ENCODE measurements at places on chromosomes 5 and 9.

DNA sequence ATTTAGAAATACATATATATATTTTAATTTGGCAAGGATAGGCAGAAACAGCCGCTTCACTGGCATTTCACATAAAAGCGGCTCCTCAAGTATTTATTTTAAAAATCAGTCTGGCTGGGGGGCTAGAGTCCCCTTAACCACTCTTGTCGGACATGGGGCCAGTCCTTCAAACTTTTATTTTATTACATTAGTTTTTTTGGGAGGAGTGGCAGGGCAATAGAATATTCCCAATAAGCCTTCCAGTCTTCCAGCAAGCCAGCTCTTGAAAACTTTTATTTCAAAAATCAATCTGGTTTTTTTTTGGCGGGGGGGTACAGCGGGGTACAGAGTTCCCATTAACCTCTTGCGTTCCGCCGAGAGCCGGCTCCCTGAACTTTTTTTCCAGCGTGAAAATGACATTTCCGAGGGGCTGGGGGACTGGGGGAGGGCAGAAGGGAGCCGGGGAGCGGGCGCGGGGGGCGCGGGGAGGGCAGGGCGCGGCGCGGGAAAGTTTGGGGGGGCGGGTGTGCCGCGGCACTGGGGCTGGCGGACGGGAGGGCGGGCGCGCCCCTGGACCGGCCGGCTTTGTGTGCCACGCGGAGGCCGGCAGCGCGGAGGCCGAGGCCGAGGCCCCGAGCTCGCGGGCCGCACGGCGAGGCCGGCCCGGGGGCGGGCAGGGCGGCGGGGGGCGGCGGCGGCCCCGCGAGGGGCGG, 504 bp upstream of the ZNF618 start:
- DNase-seq: no peak

DNA sequence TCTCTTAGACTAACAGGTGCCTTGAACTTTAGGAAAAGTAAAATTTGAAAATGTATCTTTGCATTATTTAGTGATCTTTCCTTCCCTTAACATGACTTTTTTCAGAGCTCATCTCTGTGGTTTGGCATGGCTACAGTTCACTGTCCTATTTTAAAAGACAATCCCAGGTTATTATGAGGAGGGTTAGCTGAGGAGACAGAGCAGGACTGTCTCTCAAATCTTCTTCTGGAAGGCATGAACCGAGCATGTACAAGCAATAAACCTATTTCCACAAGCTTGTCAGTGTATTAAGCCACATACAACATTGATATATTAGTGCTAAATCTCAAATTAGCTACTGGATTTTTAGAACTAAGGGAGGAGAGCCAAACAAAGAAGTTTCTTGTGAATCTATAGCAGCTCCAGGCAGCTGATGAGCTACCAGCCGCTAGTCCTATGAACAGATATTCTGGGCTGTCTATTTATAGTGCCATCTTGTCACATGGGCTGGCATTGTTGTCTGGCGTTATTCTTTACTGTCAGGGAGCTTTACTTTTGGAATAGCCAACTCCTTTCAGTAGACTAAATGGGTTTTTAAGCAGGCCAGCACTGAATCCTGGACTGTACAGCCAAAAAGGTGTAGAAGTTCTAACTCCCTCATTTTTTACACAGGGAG, 171.2 kb upstream of the ACTBL2 start:
- no peak for DNase-seq

DNA sequence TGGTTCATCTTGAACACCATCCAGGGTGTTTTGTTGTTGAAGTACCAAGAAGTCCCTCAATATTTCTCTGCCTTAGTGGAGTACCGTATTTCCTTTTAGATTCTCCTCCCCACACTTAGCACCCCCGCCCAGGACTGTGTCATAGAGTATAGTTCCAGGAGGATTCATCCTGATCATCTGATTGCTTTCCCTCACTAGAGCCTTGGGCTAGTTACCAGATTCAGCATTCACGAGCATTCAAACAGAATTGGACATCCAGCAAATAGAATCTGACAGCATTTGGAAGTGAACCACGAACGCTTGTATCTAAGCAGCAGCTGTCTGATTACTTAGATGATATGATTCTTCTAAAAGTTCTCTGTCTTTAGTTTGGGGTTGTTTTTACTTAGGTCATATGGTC, 248.1 kb upstream of the TAS2R1 start:
- no peak for DNase-seq

GRCh38 chr9:128145951-128146351, 3.3 kb upstream of the LCN2 start:
- DNase-seq: no peak

- DNase-seq: no peak
Observed at GRCh38 chr5:43418561-43418960, 6.4 kb upstream of the CCL28 start.

GRCh38 chr9:117787746-117788145, 83.5 kb downstream of the TLR4 start:
- DNase-seq: no peak

DNA sequence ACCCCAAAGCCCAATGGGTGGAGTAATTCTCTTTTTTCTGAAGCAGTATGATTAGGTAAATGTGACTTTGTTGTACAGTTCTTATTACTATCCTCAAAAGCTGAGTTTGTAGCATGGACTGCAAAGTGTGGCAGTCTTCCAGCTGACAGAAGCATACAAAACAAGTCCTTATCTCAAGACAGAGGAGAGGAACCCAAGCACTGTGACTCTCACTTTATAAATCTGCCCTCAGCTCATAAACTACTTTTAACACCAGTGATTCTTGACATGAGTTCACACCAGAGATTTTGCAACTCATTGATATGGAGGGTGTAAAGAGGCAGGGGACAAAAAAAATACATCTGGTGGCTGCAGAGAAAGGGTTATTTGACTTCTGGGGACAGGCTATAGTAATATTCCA, 251.6 kb downstream of the NTRK2 start:
- DNase-seq: no peak

GRCh38 chr9:3768286-3768685, 242.5 kb upstream of the RFX3 start:
- DNase-seq: no peak

- DNase-seq: no peak
Observed at GRCh38 chr9:81690251-81690851, 1.0 kb upstream of the TLE1 start.

- no peak for DNase-seq
Observed at GRCh38 chr9:109779711-109780452, at the start of gene PALM2AKAP2. Gene PALM2AKAP2 (plus strand): TSS chr9:109780198. CDS start chr9:109780489, 291 bp downstream.

- no peak for DNase-seq
Observed at GRCh38 chr9:25716220-25716872, 38.1 kb upstream of the TUSC1 start.

GRCh38 chr5:180289433-180289832, 2.5 kb downstream of the MAPK9 start:
- DNase-seq: no peak

- DNase-seq: no peak
Observed at GRCh38 chr5:114266374-114266773, 95.5 kb upstream of the KCNN2 start.

DNA sequence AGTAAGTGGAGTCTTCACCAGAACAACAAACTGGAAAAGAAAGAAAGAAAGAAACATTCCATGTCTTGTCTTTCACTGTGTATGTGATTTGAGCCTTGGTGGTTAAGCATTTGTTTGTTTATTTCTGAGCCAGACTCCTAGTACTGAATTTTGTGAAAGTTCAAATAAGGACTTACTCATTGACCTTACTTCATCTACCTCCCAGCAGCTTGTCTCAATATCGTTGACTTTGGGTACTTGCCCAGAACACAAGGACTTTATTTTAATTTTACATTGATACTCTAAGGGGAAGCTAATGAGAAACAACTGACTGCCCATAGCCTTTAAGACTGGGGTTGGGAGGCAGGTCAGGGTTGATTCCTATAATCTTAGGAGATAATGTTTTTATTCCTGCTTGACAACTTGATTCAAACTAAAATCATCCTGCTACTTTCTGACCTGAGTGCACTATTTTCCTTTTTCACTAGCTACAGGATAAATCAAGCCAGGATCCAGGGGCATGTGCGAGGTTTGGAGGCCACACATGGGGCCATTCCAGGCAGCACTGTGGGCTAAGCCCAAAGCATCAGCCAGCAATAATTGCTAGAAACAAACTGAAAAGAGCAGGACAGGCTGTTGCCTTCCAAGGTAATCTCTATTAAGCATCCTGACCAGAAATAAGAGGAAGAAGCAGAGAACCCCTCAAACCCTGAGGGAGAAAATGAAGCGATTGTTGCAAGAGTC, 138.9 kb upstream of the RUSC2 start:
- no peak for DNase-seq

DNA sequence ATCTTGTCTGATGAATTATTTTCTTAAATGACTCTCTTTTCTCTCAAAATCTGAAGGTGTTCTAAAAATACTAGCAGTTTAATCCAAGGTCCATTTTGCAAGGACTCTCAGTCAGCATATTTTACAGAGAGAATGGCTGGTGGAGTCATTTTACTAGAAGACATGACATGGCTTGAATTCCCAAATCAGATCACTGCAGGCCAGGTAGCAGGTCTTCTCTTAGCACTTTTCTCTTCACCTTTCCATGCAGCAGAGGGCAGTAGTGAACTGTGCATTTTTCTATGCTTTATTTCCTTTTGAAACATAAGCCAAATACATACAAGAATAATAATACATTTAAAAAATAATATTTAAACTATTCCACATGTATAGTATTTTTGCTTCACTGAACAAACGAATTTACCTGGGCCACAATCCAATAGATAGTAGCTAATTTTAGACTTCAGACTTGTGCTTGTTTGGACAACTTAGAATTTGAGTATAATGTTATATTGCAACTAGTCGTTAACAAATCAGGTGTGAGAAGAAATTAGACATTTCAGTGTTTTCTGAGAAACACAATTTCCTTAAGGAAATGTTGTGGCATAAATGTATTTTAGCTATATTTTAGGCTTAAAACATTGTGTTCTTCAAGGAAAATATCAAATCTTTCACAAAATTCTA, 289.4 kb upstream of the DAB2 start:
- no peak for DNase-seq

DNA sequence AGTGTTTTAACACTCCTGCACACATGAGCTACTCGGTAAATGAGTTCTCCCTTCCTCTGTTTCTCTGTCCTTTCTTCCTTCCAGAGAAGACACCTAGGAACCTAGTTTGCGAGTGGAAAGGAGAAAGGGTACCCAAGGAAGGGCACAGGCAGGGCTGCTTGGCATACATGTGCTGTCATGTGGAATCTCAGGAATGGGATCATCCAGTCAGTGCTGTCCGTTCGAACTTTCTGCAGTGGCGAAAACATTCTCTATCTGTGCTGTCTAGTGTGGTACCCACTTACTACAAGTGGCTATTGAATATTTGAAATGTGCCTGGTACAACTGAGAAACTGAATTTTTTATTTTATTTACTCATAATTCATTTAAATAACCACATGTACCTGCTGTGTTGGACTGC, 28.0 kb downstream of the NLN start:
- DNase-seq: no peak

DNA sequence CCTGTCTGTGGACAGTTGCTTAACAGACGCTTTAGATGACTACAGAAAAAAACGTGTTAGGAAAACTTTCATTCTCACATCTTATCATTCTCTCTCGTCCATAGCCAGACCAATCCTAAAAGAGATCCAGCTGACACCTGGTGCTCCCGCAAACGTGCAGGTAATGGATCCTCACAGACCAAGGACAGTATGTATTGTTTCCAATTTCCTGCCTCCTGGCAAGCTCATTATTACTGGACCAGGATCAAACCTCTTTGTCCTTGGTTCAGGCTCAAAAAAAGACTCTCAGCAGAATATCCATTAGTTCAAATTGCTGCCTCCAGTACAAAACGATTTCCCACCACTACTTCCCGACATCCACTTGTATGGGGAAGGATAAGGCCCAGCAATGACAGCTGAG, 62.4 kb downstream of the SERINC5 start:
- no peak for DNase-seq

DNA sequence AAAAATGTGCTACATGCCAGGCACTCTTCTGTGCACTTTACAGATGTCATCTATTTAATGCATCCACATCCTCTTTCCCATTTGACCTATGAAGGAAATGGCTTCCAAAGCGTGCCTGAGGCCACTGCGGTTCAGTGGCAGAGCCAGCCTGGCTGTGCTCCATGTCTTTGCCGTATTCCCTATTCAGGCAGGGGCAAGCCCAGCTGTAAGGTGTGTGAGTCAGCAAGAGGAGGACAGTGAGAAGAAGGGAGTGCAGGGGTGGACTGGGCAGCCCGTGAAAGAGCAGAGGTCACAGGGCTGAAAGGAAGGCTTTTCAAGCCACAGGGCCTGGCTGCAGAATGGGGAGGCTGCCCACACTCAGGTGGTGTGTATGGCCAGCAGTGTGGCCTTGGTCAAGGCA, 91.7 kb downstream of the HRH2 start:
- DNase-seq: no peak

- DNase-seq: no peak
Observed at GRCh38 chr9:126114409-126114760, 212.2 kb upstream of the MVB12B start.

DNA sequence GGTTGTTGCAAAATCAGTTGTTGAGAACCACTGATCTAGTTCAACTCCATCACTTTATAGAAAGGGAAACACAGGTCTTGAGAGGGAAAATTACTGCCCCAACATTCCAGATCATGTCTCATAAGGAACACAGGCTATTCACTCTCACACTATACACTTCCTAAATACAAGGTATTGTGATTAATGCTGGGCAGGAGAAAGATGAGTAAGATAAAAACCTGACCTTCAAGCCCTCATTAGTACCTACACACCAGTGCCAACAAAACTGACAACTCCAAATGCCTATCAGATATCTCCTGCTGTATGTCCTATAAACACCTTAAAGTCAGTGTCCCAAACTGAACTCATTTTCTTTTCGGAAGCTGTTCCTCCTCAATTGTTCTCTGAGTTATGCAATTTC, 8.2 kb downstream of the GNE start:
- DNase-seq: no peak

Data from stimulated activated CD8-positive, alpha-beta memory T cell treated with anti-CD3 and anti-CD28 coated beads, Interleukin-2, amount 100 ng/mL, for 1 hour (primary cell).